ENCODE measurements at places on chromosomes 3 and 15.
A peak's percentile ranks its signal among the peaks of the same experiment; 100 is the strongest.

DNA sequence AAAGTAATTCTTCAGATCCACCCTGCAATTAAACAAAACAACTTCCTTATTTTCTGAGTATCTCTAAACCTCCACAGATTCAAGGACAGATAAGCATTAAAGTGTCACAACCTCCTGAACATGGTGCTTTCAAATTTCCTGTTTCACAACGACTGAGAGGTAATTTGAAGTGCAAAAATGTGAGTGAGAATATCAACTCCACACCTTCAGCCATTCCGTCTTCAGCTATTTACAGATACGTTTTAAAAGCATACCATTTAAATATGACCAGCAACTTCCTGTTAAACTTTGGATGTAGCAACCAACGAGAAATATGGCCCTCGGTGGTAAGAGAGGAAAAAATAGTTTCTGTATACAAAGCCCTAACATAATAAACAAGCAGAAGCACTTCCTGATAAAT lies 32.1 kb upstream of the PCSK6 start:
- DNase-seq, result no peak

DNA sequence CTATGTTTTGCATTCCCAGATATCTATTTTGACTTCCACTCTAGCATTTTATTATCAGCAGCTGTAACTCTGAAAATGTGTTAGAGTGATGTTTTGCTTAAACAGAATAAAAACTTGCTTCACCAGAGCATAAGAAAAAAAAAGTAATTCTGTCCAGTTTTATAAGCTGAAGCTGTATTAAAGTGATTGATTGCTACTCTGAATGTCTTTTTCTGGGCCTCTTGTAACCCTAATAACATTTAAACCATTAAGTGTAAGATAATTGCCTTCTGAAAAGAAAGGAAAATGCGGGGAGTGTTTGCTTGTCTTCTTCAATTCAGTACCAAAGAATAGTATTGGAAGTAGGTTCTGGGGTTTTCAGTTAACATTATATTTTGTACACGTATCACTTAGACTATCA lies 57.9 kb upstream of the UBE2E1 start:
- no peak for DNase-seq

DNA sequence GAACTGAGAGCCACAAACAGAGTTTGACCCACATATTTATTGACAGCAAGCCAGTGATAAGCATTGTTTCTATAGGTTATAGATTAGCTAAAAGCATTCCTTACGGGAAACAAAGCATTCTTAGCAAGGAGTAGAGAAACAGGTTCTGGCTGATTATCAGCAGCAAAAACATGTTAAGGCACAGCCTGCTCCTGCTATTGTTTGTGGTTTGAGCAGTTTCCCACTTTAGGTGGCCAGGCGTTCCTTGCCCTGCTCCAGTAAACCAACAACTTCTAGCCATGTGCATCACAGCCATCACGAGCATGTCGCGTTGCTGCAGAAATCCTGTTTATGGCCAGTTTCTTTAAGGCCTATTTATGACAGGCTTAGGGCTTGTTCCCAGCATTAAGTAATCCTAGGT lies 44.7 kb upstream of the C2CD4B start:
- DNase-seq, result no peak

GRCh38 chr3:138331143-138331894 lies 1.7 kb upstream of the NME9 start:
- DNase-seq, result no peak

DNA sequence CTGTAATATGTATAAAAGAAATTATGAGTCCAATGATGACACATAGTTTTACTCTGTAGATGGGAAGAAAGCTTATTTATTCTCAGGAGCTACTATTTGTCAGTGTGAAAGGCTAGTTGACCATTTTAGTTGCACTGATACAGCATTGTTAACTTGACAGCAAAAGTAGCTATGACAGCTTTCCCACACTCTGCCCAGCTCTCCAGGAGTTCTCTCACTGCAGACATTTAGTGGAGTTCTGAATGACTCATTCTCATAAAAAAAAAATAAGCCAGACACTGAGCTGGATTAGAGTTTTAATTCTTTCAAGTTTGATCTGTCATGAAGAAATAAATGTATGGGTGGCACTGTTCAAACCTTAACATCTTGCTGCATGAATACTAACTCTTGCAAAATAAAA lies 77.2 kb upstream of the CFAP20DC start:
- no peak for DNase-seq

GRCh38 chr3:43203022-43203421 lies 83.3 kb upstream of the SNRK start:
- no peak for DNase-seq

GRCh38 chr3:40843851-40844548 lies 319.2 kb downstream of the ZNF621 start:
- DNase-seq, result no peak

DNA sequence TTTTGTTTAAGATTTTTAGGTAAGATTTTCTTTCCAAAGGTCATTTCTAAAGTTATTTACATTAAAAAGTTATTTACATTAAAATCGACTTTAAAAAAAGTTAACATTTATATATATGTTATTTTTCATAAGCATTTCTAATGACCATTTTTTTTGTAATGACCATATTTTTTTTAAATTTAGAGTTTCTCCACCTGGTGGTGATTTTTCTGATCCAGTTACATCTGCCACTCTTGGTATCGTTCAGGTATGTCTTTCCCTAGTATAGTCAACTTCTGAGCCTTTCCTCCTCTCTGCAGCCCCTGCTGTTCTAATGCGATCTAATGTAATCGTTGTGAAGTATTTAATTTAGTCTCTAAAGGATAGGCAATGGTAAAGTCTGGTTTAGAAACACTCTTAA lies 42.9 kb upstream of the GRAMD1C start:
- no peak for DNase-seq

GRCh38 chr15:80643431-80643951 lies 51.6 kb upstream of the ABHD17C start:
- DNase-seq, result no peak

DNA sequence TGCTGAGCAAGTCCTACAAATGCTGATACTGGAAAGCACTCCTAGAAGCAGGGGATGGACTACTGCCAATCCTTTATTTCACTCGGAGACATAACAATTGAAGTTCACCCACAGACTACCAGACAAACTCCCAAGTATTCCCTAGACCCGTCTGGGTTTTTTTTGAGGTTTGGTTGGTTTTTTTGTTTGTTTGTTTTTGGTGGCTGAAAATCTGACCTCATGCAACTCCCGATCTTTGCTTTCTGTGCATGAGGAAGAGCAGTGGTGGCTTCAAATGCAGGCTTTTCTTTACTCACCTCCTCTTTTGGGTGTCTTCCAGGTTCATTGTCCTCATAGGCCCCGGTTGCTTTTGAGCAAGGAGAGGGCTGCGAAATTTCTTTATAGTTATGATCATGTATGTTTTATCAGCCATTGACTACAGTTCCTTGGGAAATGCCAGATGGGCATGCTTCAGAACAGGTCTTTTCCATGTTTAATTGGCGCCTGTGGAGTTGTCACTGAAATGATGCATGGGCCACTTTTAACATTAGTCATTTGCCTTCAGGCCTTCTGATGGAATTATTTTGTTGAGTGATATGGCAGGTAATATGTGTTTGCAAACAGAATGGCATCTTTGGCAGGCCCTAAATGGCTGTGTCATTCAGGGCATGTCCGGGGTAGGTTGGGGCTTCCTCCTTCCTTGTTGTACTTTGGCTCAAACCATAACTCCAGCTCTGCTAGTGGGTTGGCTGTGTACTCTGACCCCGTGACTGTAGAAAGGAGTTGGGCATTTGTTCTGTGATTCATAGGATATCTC lies 81.3 kb upstream of the ZBED2 start:
- DNase-seq, result no peak

- no peak for DNase-seq
These were observed 2.7 kb downstream of the SMAD6 start for GRCh38 chr15:66704803-66705153.

- DNase-seq, result no peak
These were observed 3.1 kb upstream of the RAD54L2 start for GRCh38 chr3:51535146-51536019.

DNA sequence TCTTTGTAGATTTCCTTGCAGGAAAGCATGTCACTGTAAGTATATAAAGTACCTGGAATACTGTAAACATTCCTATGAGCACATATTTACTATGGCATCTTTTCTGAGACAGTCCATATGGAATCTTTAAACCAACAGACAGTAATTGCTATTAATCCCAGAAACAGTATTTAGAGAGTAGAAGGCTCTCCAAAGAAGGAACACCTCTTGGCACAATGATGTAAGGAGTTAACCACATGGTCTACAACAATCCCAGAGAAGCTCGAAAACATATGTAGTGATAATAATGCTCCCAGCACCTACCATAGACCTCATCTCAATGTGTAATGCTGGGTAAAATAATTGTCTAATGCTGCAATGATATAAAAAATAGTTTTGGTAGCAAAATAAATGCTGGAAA lies 95.8 kb upstream of the IL12A start:
- DNase-seq, result no peak

DNA sequence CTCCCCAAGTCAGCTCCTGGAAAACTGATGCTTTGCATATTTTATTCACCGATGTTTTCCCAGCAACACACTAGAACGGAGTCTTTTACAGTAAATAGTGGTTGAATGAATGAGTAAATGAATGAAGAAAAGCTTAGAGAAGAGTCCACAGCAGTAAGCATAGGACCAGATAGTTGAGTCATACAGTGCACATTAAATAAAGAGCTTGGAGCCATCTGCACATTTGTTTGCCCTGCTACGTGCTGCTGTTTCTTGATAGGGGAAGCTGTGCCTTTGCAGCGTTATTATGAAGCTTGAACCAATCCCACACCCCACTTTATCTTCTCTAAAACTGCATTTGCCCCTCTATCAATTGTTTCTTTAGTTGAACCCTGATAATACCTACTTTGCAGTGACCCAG lies 1.2 kb downstream of the FAM98B start:
- no peak for DNase-seq

DNA sequence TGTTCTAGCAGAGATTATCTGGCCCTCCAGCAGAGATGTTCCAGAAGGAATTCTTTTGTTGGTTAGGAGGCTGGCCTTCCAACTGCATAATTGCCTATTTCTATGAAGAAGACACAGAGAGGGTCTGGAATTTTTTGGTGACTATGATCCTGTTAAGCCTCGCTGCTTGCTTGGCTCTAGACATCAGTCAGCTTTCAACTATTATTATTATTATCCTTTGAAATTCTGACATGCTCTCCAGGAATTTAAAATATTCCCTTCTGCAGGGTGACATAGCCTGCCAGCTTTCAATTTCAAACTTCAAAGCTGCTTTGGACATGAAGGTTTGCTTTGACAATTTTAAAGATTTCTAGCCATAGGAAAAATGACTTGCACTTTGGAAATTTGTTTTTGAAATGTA lies 26.3 kb upstream of the ZNF148 start:
- DNase-seq, result no peak

- peak; percentile 49 for DNase-seq
These were observed 6.7 kb downstream of the NANOGP8 start for GRCh38 chr15:35078221-35078915.

DNA sequence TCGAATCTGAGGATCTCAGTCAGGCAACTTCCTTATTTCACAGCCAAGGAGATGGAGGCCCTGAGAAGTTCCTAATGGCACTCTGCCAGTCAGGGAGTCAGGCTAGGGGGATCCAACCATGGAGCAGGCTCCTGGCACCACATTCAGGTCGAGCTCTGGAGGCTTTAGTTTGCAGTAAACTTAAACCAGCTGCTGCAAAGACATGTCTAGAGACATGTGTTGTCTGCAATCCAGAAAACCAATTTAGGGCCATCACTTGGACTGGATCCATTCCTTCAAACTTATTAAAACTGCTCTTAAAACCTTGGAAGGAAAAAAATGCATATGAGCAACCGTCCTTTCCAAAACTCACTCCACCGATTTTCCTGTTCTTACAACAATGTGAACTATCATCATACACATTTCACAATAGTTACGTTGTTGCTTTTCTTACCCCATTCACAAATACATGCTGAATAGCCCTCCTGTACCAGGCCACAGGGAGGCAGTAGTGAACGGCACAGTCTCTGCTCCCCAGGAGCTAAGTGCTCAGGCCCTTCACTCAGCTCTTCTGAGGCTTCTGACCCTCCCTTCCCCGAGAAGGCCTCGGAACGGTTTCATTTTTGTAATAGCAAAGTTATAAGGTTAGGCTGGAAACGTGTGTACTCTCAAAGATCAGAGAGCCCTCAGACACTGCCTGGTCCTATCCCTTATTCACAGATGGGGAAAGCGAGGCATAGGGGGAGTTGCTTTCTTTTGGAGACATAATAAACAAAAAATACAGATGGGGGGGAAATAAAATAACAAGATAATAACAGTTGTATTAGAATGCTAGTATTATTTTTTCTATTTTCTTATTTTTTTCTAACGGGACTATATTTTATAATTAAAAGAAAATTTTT lies 20.1 kb downstream of the RFT1 start:
- DNase-seq, result no peak

DNA sequence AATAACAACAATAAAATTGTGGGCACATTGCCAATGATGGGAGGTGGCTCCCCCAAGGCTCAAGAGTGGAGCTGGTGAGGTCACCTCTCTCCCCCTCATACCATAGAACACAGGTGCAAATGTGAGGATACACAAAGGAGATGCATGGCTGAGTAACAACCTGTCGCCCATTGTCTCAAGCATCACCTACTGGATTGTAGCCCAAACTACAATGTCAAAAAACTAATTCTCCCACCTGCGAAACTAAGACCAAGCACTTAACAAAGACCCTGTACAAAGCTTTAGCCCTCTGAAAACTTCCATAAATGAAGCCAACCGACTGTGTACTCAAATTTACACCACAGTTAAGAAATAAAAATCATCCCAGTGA lies 50.4 kb upstream of the IGSF11 start:
- no peak for DNase-seq

DNA sequence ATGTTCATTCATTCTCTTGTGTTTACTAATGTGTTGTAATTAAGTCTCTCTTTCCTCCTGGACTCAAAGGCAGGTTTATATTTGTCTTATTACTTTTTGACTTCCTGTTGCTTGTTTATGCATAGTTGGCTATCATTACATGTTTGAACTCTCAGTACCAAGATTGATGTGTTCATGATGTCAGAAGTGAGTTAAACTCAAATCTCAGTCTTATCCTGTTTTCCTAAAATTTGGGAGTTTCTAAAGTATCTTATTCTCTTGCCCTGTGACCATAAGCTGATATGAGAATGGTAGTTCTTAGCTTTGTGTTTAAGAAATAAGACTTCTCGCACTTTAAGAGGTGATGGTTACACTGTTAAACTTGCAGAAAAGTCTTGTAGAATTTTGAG lies 5.2 kb downstream of the GLCE start:
- DNase-seq, result no peak

DNA sequence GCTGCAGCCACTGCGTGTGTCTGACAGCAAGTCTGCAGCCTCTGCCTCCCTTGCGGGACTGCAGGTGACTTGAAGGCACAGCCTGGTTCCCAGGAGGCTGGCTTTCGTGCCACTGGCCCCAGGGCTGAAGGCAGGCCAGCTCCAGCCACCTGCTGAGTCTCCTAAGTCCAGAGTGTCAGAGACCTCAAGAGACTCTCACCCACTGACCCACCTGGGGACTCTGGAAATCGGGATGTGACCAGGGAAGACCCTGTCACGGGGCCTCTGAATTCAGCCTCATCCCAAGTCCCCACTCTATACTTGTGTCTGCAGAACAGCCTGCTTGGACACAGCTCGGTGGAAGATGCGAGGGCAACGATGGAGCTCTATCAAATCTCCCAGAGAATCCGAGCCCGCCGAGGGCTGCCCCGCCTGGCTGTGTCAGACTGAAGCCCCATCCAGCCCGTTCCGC lies 16.3 kb downstream of the ISG20 start:
- DNase-seq, result no peak

GRCh38 chr15:44471885-44472455 lies 44.5 kb downstream of the CTDSPL2 start:
- no peak for DNase-seq

Data from upper lobe of left lung (tissue), 6 donors.